ENCODE measurements at places on chromosomes 5 and 9.

DNA sequence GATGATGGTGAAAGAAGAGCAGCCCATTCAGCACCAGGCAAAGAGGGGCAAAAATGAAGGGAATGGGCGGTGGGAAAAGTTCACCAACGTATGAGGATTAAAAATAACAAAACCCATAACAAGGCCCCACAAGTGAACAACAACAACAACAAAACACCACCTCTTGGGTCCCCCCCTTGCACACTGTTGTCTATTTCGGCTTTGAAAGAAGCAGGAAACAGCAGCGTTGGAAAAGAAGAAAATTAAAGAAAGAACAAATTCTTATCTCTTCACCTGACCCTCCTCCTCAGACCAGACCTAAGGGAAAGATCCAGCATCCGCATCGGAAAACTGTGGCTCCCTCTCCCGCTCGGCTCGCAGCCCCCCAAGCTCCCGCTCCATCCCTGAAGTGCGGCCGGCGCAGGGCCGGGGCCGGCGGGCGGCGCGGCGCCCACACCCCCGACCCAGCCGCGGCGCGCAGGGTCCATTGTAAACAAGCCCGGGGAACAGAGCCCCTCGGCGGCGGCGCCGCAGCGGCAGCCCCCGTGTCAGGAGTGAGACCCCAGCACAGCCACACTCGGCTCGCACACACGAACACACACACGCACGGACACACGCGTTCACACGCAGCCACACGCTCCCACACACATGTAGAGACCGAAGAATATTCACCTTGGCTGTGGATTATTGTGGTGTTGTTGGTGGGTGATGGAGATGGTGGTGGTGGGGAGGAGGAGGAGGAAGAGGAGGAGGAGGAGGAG is 535 bp downstream of the RFX3 start:
- peak; percentile 56 for DNase-seq

DNA sequence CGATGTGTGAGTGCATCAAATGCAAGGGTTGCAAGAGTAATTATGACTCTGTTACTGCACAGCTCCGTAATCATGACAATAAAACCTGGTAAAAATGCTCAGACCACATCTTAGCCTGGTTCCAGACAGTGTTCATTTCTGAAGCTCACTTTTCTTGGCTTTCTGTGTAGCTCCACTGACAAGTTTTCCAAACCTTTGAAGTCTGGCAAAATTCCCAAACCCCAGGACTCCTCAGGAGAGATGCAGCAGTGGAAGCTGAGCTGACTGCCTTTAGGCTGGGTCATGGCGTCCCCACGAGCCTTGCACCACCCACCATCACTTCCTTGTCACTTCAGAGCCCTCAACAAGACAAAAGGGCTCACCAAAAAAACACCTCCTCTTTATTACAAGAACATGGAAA is 131.6 kb upstream of the TAS2R1 start:
- DNase-seq = no peak

DNA sequence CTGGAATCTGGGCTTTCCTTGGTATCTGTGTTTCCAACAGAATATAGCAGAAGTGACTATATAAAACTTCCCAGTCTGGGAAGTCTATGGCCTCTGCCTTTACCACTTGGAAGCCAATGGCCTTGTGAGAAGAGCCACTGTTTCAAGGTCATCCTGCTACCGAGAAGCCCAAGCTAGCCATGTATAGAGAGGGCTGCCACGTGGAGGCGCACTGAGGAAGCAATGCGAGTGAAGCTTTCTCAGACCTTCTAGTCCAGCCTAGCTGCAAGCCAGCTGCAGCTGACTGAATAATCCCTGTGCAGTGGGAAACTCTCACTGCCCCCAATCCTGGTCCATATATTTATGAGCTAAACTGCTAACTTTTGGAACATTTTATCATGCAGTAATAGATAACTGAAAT is 661.8 kb upstream of the RIOK2 start:
- no peak for DNase-seq

GRCh38 chr5:150895431-150896428 is 9.1 kb downstream of the ZNF300 start:
- DNase-seq = no peak

- no peak for DNase-seq
Measured at GRCh38 chr5:17257705-17258273, 40.4 kb downstream of the BASP1 start.

- DNase-seq = no peak
Measured at GRCh38 chr9:115063058-115063845, 54.7 kb downstream of the TNC start.

DNA sequence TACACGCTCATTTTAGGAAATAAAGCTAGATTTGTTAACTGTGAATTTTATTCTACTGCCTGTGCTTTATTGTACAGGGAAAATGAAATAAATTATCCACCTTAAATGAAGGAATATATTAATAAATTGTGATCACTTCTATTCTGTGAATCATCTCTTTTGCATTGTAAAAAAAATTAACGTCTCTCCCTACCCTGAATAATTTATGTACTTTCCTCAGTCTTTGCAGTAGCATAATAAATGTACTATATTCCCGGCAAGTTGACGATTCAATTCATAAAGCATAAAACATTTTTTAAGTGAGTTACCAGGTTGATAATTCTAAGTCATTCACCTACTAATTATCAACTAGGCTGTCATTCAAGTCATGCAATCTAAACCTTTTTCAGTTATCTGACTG is 1425.3 kb upstream of the CDH9 start:
- no peak for DNase-seq

- no peak for DNase-seq
Measured at GRCh38 chr5:75010838-75011237, 41.5 kb downstream of the GCNT4 start.

GRCh38 chr5:171388816-171389168 is 1.1 kb downstream of the NPM1 start:
- DNase-seq = no peak

GRCh38 chr9:110912419-110913291 is 125.6 kb downstream of the LPAR1 start:
- DNase-seq = no peak

GRCh38 chr9:115730396-115730795 is 423.2 kb upstream of the PAPPA start:
- DNase-seq = no peak

DNA sequence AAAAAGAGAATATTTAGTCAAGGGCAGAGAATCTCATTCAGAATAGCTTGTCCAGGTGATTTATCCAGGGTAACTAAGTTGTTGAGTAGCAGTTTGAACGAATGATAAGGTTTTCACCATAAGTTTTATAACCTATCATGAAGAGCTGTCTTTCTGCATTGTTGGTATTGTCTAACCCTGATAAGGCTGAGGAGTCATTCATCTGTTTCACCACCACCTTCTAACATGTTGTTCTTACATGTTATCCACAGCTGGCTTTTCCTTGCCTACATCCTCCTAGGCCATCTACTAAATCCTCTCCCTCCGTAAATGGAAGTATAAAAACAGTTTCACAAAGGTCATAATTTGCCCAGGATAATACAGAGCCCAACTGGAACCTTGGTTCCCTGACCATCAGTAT is 24.1 kb downstream of the ZNF462 start:
- no peak for DNase-seq

GRCh38 chr5:160641405-160641804 is 210.6 kb downstream of the ATP10B start:
- DNase-seq = no peak

DNA sequence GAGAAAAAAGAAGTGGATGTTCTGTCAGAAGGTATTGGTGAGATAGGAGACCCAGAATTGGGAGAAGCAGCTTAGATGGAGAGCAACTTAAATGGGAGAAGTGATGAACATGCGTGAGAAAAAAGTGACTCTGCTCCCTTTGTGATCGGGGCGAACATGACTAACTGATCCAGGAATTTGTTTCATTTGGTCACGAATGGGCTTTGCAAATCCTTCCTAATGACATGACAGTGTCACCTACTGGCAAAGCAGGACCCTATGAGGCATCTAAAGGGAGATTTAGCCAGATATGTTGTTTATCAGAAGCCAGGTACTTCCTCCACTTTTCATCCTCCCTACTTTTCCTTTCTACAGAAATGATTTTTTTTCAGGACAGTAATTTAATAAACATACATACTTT is 787.4 kb upstream of the RGMB start:
- DNase-seq = no peak

GRCh38 chr9:92098638-92099037 is 16.6 kb downstream of the SPTLC1 start:
- no peak for DNase-seq

DNA sequence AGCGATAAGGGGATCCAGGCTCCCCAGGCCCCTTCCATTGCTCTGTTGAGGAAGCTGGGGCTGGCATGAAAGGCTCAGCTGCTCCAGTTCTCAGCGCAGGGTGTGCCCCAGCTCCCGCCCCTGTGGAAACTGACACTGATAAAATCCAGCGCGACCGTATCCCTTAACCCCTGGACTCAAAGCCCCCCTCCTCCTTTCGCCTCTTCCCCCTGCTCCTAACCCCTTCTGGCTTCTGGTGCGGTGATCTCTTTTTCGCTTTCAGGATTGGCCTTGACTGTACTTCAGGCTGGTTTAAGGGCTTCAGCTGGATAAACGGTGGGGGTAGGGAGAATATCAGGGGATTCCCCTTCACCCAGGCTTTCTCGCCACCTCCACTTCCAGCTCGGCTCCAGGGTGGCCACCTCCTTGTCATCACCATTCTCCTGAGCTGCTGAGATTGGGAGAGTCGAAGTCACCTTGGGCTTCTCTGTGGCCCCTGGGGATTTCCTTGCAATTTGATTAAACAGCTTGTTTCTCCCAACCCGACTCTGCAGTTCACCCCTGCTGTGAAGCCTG is 843 bp downstream of the BSPRY start:
- DNase-seq = no peak

DNA sequence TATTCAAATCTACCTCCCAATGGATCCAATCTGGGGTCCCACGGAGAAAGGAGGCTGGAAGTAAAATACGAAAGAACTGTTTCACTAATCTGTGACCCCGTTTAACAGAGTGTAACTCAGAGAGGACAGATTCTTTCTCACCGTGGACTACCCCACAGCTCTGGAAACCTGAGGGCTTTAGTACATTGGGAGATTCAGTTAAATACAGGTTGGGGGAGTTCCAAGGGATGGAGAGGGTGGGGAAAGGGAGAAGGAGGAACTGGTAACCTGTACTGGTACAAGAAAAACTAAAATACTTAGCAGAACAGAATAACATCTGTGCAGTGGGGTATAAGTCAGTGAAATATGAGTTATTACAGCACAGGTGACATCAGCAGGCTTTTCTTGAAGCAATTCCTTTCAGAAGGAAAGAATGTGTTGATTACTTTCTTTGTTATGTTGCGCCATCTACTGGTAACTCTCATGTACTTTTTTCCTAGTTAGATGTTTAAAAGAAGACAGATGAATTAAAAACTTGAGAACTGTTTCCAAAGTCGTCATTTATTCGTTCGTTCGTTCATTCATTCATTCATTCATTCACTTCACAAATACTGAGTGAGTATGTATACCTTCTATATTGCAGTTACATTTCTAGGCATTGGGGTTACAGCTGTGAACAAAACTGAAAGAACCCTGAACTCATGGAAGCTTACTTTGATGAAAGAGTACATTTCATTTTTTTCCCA is 30.0 kb upstream of the STOM start:
- DNase-seq = peak; percentile 84
